ENCODE measurements at places on chromosomes 6 and 20. TPM values are rescaled to one million over a fixed set of nuclear protein-coding genes. Genes with fewer than 3 reads are reported as not detected.

GRCh38 chr6:13383328-13384163 lies 55.2 kb upstream of the TBC1D7 start:
- peak; percentile 85 for DNase-seq

Gene PLCB4
- 1.6 TPM for total RNA-seq

DNA sequence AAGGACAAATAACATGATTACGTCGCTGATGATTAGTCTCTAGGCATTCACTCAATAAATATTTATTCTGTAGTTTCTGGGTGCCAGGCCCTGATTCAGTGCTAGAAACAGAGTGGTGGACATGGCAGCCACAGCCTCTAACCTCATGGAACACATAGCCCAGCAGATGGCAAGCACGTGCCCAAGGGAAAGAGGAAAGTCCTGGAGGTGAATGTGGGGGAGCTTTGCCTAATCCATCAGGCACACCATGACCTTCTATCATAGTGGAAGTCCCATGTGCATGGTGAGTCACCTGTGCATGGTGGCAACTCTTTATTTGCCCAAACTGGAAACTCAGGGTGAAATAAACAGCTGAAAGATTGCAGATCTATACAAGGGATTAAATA lies 143.0 kb upstream of the TNFAIP3 start:
- DNase-seq, result no peak

DNA sequence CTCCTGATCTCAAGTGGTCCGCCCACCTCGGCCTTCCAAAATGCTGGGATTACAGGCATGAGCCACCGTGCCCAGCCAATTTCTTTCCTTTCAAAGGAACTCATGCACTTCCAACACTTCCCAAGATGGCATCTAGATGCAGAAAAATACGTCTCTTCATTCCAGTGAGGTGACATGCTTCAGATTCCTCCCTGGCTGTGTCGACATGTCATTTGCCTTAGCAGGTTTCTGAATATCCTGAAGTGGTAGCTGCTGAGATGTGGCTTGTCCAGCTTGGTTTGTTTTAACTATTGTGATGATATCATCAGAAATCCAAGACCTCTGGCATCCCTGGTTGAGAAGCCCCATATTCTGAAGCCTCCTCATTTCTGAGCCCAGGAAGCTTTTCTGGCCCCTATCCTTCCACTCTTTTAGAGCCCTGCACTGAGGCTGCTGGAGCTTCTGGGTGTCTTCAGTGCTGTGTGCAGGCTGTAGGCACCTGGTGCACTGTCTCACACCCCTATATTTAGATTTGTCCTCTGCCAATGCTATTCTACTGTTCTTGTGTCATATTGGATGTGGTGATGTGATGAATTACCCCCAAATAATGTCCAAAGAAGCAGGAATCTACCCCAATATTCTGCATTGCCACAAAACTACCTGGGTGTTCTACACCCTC lies 73.3 kb upstream of the E2F3 start:
- DNase-seq, result no peak

DNA sequence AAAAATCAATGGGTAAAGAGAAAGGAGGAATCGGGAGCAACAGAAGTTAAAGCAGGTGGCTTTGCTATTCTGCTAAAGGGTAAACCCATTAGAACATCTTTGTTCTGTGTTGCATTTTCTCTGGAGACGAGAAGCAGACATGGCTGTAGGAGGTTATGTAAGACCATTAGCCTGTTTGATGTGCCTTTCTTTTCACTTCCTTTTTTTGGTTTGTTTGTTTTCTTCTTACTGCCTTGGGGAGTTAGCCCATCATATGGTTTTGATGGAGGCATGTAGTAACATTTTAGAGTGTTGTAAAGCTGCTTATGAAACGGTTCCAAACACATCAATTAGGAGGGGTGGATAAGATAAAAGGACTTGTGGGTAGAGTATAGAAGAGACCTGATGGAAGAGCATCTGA lies 131.0 kb downstream of the DOK5 start:
- no peak for DNase-seq

Gene POLR3F
- total RNA-seq, result 9.1 TPM

- DNase-seq, result no peak
These were observed 67.4 kb downstream of the TOX2 start for GRCh38 chr20:43982016-43982415.

Gene HLA-DPA1
- 1.1 TPM for total RNA-seq

GRCh38 chr6:98847416-98847778 lies 13.0 kb downstream of the POU3F2 start:
- no peak for DNase-seq

Gene NFATC2
- total RNA-seq, result not detected

Gene MEA1
- 62.4 TPM for total RNA-seq

- peak; percentile 100 for DNase-seq
These were observed 21.9 kb upstream of the CHMP4B start for GRCh38 chr20:33789109-33789857.

Gene POU5F1
- total RNA-seq, result 1.3 TPM

- peak; percentile 1 for DNase-seq
These were observed 226.8 kb upstream of the PDE10A start for GRCh38 chr6:165889636-165890403.

DNA sequence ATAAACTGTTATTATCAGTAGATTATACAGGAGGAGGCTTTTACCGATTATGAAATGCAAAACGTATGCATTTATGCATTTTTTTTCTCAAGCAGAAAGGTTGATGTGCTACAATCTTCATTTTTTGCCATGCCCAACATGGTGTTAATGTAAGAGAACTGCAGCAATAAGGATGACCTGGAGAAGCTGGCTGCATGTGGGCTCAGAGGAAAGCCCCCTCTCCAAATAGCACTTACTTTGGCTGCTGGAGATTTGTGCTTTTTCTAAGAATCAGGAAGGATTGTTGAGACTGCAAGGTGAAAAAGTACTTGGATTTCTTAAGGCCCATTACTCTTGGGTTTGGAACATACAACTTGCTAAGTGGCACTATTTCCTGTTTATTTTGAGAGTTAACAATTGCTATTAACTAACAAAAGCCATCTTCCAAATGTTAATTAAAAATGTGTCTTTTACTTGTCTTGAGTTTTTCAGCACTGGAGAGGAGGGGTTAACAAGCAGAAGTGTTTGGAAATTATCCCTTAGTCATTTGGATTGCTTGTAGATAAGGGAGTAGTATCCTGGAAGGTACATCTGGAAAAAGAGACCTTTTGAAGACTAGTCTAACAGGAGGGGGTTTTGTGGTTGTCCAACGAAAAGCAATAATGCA lies 5.6 kb downstream of the SOX4 start:
- no peak for DNase-seq

DNA sequence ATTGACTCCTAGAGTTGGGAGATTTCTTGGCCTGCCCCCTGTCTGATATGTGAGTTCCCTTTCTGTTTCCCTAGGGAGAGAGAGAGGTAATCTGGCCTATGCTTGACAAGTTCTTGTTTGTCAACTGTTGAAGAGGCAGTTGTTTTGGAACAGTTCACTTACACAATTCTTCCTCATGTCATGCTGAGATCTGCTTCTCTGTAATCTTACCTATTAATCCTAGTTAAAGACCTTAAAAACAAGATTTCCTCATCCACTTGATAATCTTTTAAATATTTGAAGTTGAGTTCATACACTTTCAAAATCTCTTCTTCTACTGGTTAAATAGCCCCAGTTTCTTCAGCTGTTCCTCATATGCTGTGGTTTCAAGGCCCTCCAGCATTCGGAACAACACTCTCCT lies 89.9 kb downstream of the FIG4 start:
- DNase-seq, result no peak

DNA sequence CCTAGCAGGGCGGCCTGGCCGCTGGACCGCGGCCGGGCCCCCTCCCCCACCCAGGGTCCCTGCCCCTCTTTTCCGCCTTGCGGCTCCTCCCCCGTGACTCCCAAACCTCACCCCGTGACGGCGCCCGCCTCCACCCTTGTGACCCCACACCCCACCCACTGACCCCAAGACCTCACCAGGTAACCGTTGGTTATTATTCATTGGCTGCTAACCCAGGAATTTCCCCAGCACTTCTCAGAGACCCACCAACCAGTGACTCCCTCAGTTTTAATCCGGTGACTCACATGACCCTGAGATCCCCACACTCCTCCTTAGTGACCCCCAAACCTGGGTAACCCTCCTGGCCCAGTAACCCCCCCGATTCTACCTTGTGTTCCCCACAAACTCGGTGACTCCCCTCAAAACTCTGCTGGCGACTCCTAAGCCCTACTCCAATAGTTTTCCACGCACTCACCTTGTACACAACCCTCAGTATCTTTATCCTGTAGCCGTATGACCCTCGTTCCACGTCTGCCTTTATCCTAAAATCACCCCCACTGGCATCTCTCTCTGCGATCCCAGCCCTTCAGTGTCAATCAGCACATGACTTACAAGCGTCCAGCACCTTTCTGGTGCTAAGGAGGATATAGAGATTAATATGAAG lies 534 bp downstream of the ZNF76 start:
- peak; percentile 82 for DNase-seq

DNA sequence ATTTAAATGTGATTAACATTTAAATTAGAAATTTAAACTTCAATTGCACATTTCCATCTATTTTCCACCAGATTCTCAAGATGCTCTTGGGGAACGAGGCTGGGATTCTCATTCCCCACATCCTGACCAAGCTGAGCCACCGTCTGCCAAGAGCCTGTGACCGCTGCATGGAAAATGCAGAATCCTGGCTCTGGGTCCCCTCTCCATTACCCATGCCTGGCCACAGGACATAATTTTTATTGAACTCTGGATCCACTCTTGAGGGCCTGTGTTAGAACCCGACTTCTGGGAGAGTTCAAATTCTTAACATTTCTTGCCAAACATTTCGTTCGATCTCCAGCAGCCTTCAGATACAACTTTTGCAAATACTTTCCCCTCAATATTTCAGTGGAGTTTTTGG lies 201.6 kb upstream of the SNX9 start:
- DNase-seq, result no peak

Gene DEFB129
- not detected for total RNA-seq

- no peak for DNase-seq
These were observed 20.2 kb upstream of the REV3L start for GRCh38 chr6:111503194-111503593.

DNA sequence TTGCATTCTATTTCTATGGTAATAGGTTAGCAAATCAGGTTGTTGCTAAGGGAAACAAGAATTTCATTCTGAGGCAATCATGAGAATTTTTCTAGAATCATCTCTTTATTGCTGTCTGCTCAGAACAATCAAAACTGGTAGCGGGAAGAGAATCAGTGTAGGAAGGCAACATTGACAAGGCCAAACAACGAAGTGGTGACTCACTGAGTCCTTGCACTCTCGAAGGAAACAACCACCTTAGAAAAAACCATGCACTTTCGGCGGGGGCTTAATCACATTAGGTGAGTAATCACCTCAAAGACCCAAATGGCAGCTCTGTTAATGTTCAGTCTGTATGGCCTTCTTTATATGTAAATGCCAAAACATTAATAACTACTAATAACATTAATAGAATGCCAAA lies 78.8 kb upstream of the MAP7 start:
- peak; percentile 53 for DNase-seq

DNA sequence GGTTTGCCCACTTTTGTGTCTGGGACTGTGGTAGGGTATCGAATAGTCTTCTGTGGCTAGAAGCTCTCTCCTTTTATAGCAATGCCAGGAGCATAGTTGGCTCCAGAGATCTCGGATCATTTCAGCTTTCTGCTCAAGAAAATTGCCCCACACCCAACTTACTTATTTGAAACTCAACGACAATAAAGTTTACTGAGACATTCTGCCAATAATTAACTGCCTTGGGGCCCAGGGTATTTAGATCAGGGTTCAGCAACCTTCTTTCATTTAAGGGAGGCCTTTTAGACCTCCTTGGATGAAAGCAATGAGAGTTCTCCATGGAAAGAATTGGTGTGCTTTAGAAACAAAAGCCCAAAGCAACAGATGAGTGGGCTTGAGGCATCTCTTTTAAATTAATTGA lies 53.8 kb upstream of the GMPR start:
- no peak for DNase-seq

GRCh38 chr6:111925296-111925695 lies 52.0 kb upstream of the FYN start:
- peak; percentile 52 for DNase-seq

Gene PLEKHG1
- 10.5 TPM for total RNA-seq

DNA sequence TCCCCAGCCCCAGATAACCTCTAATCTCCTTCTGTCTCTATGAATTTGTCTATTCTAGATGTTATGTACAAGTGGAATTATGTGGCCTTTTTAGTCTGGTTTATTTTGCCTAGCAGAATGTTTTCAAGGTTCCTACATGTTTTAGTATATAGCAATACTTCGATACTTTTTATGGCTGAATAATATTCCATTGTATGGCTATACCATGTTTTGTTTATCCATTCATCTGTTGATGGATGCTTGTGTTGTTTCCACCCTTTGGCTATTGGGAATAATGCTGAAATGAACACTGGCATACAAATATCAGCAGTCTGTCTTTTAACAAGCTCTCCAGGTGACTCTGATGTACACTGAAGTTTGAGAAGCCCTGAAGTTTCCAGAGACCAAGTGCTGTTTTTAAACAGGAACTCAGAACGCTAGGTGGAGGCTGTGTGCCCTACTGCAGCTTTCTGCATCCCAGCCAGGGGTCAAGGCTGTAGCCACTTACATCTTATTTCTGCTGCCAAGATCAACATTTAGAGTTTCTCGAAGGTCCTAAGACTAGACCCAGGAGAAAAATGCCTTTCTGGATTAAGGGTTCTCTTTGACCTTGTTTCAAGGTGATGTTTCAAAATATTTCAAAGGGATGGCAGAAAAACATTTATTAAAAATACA lies 123.0 kb downstream of the SOBP start:
- no peak for DNase-seq

- DNase-seq, result no peak
These were observed 57.4 kb upstream of the DACT2 start for GRCh38 chr6:168376811-168377483.

- DNase-seq, result peak; percentile 24
These were observed 504.3 kb upstream of the SLC35B3 start for GRCh38 chr6:8939615-8940014.

Gene ZSCAN12
- 6.8 TPM for total RNA-seq

Gene PRPH2
- under 0.01 TPM for total RNA-seq

GRCh38 chr6:11211254-11211653 lies 21.2 kb downstream of the NEDD9 start:
- no peak for DNase-seq

DNA sequence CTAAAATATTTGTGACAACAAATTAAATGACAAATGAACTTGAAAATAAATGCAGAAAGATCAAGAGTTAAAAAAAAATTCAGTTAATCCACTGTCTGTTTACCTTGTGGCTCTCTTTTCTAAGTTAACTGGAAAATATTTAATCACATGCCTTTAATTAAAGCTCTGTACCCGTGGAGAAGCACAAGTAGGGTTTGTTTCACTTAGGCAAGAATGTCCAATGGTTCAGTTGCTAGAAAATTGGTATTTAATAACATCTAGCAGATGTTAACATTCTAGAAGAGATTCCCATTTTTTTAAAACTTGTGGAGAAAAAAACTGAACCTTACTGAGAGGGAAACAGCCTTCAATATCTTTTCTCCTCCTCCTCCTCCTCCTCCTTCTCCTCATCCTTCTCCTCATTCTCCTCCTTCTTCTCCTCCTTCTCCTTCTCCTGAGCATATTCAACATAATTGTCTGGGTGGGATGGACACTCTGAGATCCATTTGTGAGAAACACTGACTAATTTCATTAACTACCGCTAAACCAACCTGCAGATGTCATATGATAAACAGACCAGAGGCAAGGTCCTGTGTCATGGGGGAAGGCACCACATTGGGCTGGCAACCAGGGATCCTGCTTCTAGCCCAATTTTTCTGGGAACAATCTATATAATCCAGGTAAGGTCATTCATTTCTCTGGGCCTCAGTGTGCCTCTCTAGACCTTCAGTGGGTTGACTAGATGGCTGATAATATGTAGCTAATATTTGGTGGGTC lies 44.1 kb upstream of the AKIRIN2 start:
- DNase-seq, result no peak

Measured in bronchial epithelial cell (primary cell).